Mesenteric fat pad (tissue), 1 donor: ENCODE measurements at places on chromosomes 12 and 14. TPM values are rescaled to one million over a fixed set of nuclear protein-coding genes. Genes with fewer than 3 reads are reported as not detected.

DNA sequence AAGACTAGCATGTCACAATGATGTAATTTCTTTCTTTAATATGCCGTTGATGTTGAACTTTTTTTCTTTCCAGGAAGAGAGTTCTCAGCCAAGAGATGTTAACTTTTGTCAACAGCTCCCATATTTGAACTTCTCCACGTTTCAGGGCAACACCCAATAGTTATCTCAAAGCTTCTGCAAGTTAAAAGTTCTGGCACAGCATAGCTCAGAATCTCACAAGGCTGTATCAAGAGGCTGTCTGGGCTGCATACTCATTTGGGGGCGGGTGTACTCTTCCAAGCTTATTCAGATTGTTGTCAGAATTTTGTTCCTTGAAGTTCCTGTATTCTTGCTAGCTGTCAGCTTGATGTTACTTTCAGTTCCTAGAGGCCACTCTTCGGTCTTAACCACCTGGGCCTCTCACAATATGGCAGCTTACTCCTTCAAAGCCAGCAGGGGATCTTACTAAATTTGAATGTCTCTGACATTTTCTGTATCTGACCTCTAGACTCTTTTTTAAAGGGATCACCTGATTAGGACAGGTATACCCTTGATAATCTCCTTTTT lies 38.9 kb downstream of the KCNC2 start:
- no peak for DNase-seq

DNA sequence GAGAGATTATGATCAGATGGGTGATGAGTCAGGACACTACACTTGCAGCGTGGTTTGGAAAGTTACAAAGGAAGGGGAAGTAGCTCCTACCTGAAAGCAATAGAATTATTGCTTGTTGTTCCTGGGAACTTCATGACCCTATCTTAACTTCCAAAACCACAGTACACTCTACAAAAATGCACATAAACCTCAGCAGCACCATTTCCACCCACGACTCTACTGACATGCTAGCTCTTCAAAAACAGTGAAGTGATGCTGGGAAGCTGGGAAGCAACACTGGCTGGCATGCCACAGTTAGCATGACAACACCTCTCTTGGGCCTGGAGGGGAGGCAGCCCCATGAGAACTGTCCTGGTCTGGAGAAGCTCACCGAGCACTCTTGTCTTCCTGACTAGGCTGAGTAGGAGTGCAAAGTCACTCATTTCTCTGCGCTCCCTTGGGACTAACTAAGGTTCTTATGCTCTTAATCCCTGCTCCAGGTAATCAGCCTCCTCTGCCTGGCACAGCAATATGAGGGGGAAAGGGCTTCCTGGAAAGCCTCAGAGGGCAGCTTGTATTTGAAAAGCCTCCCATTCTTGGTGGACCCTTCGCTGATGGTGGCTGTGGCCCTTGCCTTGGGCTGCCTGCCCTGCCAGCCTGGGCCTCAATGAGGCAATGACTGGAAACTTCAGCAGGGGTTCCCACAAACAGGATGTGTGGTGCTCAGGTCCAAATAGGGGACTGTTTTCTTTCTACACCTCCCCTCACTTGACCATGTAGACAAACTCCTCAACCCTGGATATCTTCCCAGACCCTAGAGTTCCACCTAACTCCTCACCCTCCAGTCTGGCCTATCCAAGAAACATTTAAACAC lies 1.2 kb downstream of the KRT3 start:
- no peak for DNase-seq

DNA sequence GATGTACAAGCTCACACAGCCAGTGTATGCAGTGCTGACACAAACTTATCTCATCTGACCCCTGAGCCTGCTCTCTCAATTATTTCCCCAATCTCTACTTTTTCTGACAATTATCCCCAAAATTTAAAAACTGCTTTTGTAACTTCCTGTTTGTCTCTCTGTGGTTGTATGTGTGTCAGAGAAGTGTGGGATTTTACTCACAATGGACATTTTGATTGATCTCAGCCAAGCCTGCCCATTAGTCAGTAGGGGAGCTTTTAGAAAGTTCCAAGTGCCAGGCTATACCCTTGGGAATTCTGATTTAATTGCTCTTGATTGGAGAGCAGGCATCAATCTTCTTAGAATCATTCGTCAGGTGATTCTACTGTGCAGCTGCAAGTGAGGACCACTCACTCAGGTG lies 64.9 kb upstream of the LMNTD1 start:
- DNase-seq = no peak

DNA sequence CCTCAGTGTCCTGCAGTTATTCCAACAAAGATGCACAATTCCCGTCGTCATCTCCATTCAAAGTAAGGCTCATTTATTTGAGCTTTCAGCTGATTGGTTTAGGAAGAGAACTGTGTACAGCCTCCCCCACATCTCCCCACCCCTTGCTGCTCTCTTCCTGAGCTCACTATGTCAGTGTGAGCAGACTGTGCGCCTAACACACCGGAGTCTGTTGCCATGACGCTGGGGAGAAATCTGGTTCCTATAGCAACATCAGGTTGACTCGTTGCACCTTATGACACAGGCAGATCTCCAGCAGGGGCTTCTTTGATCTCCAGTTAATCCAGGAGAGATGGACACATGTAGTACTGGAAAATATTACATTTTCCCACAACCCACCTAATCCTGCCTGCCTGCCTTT lies 319.4 kb downstream of the CACNA1C start:
- peak; percentile 33 for DNase-seq

DNA sequence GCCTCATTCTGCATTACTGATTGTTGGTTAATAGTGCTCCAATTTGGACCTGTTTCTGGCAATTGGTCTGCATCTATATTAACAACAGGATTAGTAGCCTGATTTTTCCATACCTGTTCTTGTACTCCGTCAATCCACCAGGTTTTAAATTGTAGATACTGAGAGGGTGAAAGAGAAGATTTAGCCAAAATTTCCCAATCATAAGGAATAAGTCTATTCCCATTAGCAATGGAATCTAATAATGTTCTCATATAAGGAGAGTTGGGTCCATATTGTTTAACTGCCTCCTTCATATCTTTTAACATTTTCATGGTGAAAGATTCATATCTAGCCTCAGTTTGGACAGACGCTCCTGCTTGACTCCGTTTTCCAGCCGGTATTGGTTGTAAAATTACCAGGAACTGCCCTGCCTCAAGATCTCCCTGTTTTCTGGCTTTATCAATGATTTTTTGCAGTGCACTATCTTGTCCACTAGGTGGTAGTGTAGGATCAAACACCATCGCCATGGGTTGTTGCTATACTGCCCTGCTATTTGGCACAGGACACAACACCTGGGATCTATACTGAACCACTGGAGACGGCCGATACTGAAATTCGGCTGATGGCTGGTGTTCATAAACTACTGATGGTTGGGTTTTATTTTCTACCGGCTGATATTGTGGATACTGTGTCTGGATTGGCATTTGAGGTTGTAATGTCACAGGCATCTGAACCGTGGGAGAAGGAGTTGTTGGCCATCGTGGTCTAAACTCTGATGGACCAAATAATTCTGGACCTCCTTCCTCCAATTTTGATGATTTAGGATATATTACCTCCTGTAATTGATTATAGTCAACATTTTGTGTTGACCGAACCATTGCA lies 25.2 kb downstream of the DHRS4L2 start:
- DNase-seq = no peak

- no peak for DNase-seq
These were observed 145.8 kb downstream of the BICD1 start for GRCh38 chr12:32252199-32253073.

DNA sequence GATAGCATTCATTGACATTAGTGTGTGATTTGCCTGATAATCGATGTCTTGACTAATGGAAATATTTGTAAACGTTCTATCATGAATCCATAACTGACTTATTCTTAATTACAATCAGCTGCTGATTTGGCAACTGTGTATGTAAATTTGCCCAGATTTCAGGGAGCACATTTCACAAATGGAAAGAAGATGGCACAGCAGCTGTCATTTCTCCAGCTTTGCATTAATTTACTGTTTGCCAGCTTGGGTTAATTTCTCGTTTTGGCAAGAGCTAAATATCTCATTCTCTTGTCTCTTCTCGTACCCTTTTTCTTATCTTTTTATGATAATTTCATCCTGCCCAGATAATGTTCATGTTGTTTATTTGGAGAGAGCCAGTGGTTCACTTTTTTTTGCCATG lies 22.9 kb downstream of the TDP1 start:
- DNase-seq = no peak

The FBXO21 gene
- total RNA-seq = 17.4 TPM

The BBOF1 gene
- 3.1 TPM for total RNA-seq

The BAG5 gene
- total RNA-seq = 55.1 TPM

The KRT77 gene
- total RNA-seq = not detected
